Endothelial cell (in vitro differentiated cells): ENCODE measurements at places on chromosomes 3 and 15. TPM values are rescaled to one million over a fixed set of nuclear protein-coding genes. Genes with fewer than 3 reads are reported as not detected.

ZNF660 gene
- 15.5 TPM for total RNA-seq

ADPRH gene
- total RNA-seq: 5.1 TPM

FAM81A gene
- 0.23 TPM for total RNA-seq

PATL2 gene
- 0.69 TPM for total RNA-seq

P2RY14 gene
- total RNA-seq: 0.21 TPM

SEMA6D gene
- total RNA-seq: 12.8 TPM

CSNK1G1 gene
- total RNA-seq: 22.9 TPM

SMAD6 gene
- total RNA-seq: 21.3 TPM

- no peak for DNase-seq
Observed at GRCh38 chr15:47349179-47349578, 368.1 kb upstream of the SEMA6D start.

DNA sequence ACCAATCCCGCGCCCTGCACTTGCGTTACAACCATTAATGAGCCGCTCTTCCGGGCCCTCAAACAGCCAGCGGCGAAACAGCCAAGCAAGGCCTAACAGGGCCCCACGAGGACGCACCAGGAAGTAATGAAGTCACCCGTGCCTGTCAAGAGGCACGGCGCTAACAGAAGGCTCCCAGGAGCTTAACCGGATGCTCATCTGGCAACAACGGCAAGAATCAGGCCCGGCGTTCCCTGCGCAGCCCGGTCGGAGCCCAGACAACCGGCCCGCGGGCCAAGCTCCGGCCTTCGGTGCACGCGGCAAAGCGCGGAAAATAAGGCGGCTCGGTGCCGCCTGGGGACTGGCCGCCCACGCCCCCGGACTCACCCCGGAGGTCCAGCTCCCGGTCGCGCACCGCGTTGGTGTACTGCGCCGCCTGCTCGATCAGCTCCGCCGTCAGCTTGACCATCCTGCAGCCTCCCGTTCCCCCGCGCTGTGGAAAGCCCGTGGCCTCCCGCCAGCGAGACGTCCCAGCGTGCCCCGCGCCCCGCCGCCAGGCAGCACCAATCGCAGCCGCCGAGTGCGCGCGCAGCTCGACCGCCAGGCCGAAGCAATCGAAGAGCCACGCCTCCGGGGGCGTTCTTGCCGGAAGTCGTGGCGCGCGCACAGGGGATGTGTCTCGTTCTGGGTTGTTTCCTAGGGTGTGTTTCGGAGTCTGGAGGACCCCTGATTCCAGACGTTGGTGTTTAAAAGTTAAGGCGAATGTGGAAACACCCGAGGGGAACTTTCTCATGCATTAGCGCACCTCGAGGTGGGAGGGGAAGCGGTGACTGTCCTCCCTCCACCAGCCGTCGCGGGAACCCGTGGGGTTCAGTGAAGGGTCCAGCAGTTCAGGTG lies at the start of gene SNRPA1:
TSS of gene SNRPA1 (minus strand) at position 518 of the 876 bp plus-strand sequence. CDS start at position 448, 70 bp downstream.
- peak; percentile 96 for DNase-seq

GRCh38 chr15:47959617-47960413 lies 161.0 kb upstream of the SLC24A5 start:
- no peak for DNase-seq

DNA sequence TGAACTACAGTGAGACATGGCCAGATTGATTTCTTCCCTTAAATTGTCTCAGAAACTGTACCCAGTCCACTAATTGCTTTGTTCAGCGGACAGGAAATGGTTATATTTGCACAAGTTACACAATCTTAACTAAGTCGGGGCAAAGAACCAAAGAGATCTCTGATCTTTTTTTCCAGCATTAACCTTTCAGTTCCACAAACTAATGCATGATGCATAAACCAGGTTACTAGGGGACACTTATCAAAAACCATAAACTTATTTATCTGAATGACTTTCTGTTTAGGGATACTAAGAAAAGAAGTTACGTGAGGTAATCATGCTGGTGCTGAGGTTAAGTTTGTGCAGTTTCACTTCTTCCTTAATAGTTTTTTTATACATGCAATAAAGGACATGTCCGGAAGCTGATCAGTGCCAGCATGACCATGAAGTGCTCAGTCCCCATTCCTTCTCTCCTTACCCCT lies 22.4 kb downstream of the FNDC3B start:
- DNase-seq: no peak

DNA sequence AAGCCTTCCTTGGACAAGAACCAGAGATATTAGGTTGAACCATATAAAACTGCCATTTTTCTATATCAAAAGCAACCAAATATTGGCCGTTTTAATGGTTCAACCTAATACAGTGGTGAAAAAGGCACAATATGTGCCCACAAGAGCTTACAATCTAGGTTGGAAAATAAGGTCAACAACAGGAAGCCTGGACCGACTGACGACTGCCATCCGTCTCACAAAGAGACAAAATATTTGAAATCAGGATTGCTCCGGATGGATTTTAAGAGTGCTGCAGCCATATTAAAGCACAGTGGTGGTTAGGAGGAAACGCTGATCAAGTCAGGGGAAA lies 1.4 kb downstream of the AHSG start:
- DNase-seq: no peak

- DNase-seq: no peak
Observed at GRCh38 chr15:36465304-36465703, 114.1 kb upstream of the CDIN1 start.

GRCh38 chr15:80822676-80823075 lies 43.5 kb downstream of the CEMIP start:
- DNase-seq: no peak

DNA sequence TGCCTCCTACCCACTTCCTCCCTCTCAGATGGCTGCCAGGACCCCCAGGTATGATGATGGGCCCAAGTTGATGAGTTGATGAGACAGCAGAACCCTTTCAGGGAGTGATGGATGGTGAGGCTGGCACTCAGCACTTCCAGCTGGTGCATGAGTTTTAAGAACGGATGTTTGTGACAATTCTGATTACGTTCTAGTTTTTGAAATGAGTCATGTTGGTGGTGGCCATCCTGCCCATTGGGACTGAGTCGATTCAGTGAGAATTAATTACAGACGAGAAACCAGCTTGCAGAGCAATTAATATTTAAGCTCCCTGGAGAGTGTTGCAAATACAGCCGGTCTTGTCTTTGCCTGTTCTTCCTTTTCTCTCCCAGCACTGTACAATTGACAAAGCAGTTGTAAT lies 56.9 kb upstream of the NR2C2 start:
- DNase-seq: no peak

- no peak for DNase-seq
Observed at GRCh38 chr15:89799011-89799911, 15.4 kb downstream of the ANPEP start.

- no peak for DNase-seq
Observed at GRCh38 chr3:149402481-149402880, 25.0 kb upstream of the TM4SF1 start.

- no peak for DNase-seq
Observed at GRCh38 chr3:143098032-143098764, 21.4 kb upstream of the CHST2 start.

DNA sequence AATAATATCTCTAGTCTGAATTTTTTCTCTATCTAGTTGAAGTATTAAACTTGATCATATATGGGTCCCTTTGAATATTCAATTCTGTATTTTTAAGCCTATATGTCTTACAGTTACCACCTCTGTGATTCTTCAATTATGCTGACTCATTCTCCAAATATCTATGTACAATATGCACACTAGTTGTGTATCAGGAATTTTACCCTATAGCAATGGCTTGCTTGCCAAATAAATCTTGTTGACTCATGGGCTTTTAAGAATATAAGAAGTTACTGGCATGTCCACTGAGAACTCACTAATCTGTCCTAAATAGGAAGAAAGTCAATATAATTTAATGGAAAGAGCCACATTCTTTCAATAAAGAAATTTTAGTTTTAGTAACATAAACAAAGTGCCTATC lies 656.3 kb downstream of the RBMS3 start:
- no peak for DNase-seq

GRCh38 chr3:126181398-126181725 lies 976 bp upstream of the ALDH1L1 start:
- no peak for DNase-seq

DNA sequence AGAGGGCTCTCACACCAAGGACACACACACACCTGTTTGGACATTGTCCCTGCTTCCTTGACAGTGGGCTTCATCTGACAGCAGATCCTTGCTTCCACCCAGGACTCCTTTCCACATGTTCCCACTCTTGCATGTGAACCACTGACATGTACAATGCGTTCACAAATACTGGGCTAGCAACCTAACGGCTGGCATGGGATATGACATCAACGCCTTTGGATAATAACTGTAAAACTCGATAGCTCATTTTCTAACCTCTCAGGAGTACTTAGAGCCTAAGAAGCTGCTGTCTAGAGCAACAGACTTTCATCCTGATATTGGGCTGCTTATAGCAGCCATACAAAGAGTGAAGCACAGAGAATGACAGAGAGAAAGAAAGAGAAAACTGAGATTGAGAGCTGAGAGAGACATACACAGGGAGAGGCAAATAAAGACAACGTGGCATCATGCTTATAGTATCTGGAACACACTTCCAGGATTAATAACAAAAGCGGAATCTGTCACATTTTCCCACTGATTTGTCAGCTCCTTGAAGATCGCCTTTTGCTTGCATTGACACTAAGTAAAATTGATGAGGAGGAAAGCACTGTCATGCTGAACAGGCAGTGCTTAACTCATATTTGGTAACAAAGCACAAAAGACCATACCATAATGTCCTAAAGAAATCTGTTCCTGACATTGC lies 1.7 kb downstream of the GUCA1C start:
- no peak for DNase-seq

GRCh38 chr15:58383876-58384275 lies 47.9 kb upstream of the LIPC start:
- DNase-seq: no peak

GRCh38 chr3:130758624-130759369 lies 12.2 kb upstream of the PIK3R4 start:
- DNase-seq: no peak

GRCh38 chr3:56303487-56303886 lies 164.8 kb downstream of the ERC2 start:
- peak; percentile 67 for DNase-seq

- no peak for DNase-seq
Observed at GRCh38 chr15:78950902-78951840, 6.3 kb upstream of the CTSH start.

DNA sequence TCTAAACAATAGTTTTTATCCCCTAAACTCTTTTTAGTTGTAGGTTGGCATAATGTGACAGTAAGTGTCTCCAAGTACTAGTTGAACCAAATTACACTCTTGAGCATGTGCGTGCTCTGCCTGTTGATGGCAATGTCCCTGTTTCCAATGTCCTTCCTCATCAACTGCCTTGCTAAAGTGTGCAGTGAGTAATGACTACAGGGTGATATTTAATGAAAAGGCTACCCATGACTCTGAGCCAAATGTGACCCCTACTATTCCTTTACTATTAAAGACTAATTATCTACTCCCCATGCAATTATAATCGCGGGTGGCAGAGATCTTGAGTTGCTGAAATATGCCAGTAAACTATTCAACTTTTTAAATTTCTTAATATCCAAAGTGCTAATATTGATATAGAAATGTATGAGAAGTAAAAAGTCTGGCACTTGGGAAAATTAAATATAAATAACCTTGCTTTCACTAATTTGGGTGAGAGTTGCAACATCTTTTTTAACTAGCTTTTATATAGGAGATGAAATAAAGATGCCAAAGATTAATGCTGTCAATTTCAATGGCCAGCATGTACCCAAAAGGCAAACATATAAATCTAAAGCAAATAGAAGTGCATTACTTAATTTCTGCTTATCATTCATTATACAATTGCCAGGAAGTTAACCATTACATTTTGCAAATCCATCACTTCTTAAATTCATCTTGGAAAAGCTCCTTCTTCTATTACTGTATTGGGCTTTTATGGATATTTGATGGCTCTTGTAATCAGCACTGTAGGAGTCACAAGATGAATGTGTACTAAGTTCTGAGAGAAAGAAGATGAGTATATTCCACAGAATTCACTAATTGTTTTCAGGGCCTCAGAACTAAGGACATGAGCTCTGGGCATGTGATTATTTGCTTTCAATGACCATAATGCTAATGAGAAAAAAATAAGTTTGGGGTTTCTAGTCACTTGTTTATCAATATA lies 518.2 kb upstream of the NAALADL2 start:
- no peak for DNase-seq

DNA sequence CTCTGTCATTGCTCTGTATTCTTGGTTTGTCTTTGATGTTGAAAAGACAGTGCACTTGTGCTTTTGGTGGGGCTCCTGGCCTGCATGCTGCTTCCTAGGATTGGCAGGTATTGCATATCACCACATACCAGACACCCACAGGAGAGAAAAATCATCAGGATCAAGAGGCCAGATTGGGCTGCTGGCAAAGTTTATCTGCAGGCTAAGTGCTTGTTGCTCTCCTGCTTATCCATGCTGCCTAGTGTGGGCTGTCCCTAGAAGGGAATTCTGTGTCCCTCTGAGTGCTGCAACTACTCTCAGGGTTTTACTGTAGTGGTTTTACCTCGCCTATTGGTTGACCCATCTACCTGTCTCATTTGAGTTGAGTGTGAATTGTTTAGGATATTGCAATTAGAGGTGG lies 833 bp upstream of the SLC22A13 start:
- DNase-seq: no peak

DNA sequence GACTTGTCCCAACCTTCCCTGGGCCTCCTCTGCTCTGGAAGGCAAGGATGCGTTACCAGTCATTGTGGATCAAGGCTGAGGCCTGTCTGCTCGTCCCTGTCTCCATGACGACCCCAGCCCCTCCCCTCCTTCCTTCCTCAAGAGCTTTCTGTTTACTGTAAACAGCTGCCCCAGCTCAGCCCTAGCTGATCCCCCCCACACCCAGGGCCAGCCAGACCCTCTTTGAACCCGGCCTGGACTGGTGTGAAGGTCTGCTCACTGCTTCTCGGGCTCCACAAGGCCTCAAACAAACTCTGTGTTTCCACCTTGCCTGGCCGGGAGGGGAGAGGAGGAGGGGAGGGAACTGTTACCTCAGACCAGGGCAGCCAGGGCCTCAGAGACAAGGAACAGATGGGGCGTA lies 16.9 kb downstream of the VPS18 start:
- no peak for DNase-seq

- no peak for DNase-seq
Observed at GRCh38 chr15:63263519-63263918, 13.9 kb upstream of the APH1B start.

- DNase-seq: no peak
Observed at GRCh38 chr3:197329382-197329781, 31.0 kb upstream of the DLG1 start.

- no peak for DNase-seq
Observed at GRCh38 chr3:5205165-5205941, 17.8 kb downstream of the EDEM1 start.
